ENCODE measurements at places on chromosomes 5 and 9.

DNA sequence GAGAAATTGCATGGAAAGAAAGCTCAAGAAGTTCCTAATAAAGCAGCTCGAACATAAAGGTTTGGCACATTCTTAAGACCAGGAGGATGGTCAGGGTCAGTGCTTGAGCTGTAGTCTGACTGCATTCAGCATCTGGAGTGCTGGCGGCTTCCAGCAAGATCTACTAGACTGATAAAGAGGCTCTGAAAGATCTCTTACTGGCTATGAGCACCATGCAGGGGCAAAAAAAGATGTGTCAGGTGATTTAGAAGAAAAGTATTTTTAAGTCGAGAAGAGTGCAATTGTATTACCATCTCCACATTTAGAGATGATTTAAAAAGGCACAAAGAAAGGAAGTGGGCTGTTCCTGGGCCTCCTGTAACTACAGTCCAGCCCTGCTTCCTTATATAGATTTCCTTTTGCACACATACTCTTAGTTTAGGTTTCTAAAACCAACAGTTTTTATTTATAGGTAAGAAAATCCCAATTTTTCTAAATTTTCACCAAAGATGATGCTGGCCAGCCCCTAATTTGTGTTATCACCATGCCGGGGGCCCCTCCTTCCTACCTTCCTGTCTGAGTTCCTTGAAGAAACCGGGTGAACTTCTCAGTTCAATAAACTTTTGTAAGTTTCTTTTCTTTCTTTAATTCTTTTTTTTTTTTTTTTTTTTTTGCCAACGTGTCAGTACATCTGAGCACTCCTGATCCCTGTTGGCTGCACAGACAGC, 65.9 kb upstream of the PLPP1 start:
- no peak for DNase-seq

GRCh38 chr9:114071197-114071795, 6.8 kb downstream of the AMBP start:
- DNase-seq = no peak

DNA sequence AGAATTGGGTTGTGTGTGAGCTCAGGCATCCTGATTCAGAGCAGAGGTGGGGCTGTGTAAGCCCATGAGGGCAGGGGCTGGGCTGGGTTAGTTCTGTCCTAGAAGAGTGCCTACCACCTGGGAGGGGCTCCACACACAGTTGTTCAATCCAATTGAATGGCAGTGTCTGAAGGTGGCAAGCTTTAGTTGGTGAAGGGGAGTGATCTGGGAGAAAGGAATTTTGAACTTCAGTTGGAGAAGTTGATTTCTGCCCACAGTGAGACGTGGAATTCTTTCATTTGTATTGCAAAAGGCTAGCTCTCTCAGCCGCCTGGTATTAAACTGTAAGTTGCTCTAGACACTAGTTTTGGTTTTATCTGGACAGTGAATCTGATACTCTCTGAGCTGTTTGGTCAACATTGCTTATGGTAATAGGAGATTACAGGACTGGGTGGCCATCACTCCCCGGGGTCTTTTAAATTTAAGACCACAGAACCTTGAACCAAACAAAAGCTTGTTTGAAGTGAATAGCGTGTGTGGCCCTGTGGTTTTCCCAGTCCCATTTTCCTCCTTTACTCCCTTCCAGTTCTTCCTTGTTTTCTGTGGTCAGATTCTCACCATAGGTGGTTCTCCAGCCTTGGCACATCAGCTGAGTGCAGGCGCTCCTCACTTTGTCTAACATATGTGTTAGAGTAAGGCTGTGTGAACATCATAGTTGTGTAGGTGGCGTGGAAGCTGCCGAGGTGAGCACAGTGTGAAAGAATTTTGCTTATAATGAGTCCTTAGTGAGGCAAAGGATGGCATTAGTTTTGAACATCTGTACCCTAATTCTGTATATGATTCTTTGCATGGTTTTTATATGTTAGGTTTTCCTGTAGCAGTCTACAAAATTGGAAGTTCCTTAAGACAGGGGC, 78.0 kb downstream of the ARHGAP26 start:
- DNase-seq = no peak

GRCh38 chr5:35136386-35136785, 88.6 kb upstream of the AGXT2 start:
- no peak for DNase-seq

GRCh38 chr5:109691996-109692395, 2.3 kb downstream of the MAN2A1 start:
- DNase-seq = no peak

DNA sequence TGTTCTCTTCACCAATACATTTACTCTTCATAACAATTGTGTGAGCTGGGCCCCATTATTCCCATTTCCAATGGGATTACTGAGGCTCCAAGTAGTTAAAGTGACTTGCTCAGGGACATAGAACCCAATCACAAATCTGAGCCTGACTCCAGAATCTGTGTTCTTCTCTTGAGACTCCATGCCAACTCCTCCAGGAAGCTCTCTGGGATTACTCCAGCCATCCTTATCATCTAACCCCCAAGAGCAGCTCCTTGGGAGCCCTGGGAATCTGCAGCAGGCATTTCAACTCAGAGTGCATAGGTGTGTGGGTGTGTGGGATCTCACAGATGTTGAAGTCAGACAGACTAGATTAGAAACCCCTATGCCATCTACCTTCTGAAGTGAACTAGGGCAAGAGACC, 131.4 kb upstream of the BOD1 start:
- no peak for DNase-seq

DNA sequence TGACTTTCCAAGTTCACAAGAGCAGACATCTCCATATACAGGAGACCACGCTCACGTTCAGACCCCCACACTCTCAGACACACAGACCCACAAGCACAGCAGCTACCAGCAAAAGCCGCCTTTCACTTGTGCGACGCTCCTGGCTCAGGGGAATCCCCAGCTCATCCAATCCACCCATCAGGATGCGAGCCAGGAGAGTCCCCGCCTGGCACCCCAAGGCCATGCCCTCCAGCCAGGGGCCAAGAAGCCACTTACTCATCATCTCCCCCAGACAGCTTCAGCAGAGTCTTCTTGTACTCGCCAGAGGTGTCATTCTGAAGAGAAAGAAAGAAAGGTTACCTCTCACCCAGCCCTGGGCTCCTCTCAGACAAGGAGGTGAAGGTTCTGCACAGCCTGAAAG, 29.7 kb downstream of the ANXA6 start:
- no peak for DNase-seq

- no peak for DNase-seq
Observed at GRCh38 chr5:144333336-144333920, 162.8 kb downstream of the KCTD16 start.

GRCh38 chr5:146321571-146321970, 17.1 kb upstream of the POU4F3 start:
- DNase-seq = no peak

DNA sequence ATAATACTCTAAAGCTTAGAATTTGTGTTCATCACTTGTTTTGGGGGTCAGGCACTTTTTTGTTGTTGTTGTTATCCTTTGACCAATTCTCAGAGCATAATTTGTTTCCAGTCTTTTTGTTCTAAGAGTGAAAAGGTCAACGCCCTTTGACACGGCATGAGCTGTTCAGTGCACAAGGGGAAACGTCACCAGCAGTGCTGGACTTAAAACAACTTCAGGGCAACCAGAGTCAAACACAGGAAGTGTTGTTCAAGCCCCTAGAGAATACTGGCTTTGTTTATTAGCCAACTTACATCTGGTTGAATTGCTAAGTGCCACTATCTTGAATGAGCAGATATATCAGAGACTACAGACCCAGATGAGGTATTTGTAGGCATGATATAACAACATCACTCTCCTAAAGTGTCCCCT, 368.9 kb downstream of the TMEM161B start:
- DNase-seq = no peak

DNA sequence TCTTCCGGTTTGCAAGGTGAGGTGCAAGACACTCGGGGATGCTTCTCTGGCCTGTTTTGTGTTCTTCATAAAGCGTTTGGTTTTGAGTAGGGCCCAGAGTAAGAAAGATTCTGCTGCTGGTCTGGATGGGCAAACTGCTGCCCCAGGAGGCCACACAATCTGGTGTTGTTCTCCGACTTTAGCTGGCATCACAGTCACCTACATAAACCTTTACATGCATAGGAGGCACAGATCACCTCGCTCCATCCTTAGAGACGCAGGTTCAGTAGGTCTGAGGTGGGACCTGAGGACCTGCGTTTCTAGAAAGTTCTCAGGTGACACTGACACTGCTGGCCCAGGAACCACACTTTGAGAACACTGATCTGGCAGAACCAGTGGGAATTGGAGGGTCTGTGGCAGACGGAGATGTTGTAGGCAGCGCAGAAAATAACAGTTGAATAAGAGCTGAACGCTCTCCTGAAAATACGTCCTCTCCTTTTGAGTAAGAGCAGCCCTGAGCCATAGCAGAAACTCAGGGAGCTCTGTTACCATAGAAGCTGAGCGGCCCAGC, 3.9 kb upstream of the SLC6A3 start:
- DNase-seq = no peak

DNA sequence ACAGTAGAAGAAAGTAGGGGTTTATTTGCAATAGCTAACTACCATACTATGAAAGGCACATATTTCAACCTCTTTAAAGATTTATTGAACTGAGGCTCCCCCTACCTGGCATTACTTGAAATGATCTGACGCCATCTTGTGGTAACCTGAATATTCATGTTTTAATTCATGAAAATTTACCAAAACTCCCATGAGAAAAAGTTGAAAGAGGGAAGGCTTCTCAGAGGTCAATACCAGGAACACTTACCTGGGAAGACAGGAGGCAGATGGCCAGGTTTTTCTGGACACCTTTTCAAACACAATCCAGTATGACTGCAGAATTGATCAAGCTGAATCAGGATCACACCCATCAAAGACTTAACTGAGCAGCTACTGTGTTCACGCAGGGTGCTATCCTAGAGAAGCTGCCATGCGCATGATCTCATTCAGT, 9.4 kb downstream of the PRELID2 start:
- DNase-seq = no peak

Measured in stimulated activated CD4-positive, alpha-beta T cell treated with anti-CD3 and anti-CD28 coated beads, Interleukin-1b, Interleukin-23, amount 100 ng/mL, for 4 hours (primary cell).